Suppressor macrophage (primary cell): ENCODE measurements at places on chromosomes 12 and 14.
A peak's percentile ranks its signal among the peaks of the same experiment; 100 is the strongest.

DNA sequence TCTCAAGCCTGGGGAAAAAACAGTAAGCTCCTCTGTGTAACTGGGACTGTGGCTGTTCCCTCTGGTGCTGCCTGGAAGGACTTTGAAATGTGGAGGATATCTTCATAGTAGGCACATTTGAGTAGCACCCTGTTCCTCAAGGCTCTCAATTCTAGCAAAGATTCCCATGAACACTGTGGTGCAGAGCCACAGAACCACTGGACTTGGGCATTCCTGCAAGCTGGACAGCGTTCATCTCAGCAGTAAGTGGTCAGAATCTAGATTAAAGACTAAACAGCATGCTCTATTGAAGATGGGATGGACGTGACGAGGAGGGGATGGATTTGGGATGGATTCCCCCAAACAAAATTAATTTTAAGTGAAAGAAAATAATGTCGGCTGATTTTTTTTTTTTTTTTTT lies 9.4 kb upstream of the YBX3 start:
- DNase-seq = no peak

DNA sequence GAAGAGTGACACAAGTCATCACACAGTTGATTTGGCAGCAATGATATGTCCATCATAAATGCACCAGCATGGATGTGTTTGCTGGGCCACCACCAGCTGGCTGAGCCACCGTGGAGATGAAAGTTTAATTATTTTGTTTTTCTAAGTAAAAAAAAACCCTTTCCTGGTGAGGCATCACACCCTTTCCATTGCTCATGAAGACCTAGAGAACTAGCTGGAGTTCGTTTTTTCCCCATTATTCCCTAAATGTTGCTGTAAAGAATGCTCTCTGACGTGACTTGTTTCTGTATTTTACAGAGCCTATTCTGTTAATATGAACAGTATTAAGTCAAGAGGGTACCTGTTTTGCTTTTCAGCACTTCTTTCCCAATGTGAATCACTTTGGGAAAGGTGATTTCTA lies 257.9 kb downstream of the MSRB3 start:
- DNase-seq = no peak

GRCh38 chr14:93951635-93952540 lies 24.5 kb downstream of the ASB2 start:
- peak; percentile 55 for DNase-seq

- no peak for DNase-seq
These were observed 336.3 kb downstream of the NOVA1 start for GRCh38 chr14:26261368-26262122.

DNA sequence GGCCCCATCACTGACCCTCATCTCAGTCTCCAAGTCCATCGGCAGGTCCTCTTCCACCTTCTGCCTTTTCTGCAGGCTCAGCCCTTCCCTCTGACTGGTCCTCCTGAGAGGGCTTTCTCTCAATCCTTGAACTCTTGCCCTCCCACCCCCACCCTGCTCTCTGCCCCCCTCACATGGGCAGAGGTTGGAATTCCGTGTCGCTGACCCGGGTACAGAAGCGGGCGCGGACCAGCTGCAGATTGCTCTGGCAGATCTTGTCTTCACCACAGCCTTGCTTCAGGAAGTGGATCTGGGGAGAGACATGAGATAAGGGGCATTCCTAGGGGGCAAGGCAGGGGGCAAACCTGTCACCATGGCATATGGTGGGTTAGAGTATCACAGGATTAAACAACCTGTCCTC lies 12.4 kb downstream of the ITGA7 start:
- DNase-seq = no peak

- no peak for DNase-seq
These were observed 31.2 kb downstream of the SLC15A5 start for GRCh38 chr12:16246264-16246663.

DNA sequence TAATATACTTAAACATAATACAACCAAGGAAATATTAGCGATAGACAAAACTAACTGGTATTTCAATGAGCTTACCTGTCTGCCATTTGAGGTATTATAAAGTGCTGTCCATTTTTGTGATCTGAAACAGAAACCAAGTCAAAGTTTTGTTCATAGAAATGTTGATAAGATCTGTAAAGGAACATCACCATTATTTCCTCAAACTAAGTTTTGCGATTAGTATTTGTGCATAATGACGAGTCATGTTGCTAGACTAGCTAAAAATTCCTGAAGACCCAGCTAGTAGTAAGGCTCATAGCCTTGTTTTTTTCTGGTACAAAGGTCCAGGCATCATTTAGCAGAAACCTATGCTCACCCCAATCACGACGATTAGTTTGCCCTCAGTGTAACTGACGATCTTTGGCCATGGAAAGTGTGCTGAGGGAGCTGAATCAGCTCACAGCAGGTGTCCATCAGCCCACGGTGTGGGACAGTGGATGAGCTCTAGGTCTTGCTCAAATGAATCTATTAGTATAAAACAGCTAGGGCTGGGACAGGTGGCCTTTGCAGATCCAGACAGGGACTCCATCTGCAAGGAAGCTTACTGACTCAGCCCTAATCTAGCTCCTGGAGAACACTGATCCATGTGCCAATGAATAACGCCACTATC lies 28.7 kb downstream of the GIT2 start:
- no peak for DNase-seq

GRCh38 chr12:10196210-10196609 lies 16.5 kb upstream of the GABARAPL1 start:
- DNase-seq = no peak

GRCh38 chr12:47207340-47207717 lies 127.6 kb upstream of the AMIGO2 start:
- peak; percentile 62 for DNase-seq

DNA sequence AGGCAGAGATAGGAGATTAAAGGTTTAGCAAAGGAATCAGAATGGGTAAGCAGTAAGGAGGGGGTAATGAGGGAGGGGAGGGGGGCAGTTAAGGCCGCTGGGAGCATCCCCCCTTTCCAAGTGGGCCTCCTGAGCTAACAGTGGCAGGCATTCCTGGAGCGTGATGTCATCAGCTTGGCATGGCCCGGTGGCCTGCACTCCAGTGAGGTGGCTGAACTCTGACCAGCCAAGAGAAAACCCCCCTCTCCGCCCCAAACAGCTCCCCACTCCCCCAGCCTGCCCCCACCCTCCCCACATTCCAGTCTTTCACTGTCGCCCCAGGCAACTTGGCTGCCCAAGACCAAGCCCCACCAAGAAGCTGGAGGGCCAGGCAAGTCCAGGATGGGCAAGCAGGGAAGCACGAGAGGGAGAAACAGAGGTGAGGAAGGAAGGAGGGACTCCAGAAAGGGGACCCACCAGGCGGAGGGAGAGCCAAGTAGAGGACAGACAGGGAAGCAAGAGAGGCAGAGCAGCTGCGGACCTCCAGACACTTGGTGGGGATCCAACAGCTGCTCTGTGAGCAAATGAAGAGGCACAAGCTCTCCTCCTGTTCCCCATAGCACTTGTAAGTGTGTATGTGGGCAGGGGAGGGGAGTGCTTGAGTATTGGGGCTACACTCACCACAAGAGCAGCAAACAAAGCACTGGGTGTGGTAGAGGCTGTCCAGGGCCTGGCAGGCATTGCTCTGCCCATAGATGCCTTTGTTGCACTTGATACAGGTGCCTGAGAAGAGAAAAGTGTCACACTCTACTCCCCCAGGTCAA lies 4.5 kb downstream of the AJUBA start:
- no peak for DNase-seq

DNA sequence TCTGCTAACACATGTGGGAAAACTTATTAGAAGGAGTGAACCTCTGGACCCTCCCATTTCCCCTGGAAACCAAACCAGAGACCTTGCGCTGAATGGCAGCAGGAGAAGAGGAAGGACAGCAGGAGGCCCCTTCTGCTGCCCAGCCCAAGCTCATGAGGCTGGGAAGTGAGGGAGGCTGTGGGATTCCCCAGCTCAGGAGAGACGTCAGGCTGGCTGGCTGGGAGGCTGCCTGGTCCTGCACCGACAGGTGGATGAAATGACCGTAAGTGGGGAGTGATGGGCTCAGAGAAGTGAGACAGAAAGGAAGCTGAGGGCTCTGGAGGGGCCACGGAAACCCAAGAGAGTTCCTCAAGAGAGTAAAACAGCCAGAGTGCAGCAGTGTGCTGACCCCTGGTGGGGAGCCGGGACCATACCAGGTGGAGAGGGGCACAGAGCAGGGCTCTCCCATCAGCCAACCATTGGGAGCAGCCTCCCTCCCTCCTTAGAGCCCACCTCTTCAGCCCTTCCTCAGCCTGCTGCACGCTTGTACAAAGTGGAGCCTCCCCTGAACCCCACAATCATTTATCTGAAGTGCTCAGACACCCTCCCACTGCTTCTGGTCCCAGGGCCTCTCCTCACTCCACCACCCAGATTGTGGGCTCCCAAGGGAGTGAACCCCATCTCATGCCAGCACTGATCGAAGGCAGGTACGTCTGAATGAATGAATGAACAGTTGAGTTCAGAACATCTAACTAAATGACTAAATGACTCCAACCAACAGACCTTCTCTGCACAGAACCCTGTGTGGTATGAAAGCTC lies 14.0 kb downstream of the TAMALIN start:
- peak; percentile 76 for DNase-seq

GRCh38 chr12:23921099-23921856 lies 28.2 kb downstream of the SOX5 start:
- no peak for DNase-seq

DNA sequence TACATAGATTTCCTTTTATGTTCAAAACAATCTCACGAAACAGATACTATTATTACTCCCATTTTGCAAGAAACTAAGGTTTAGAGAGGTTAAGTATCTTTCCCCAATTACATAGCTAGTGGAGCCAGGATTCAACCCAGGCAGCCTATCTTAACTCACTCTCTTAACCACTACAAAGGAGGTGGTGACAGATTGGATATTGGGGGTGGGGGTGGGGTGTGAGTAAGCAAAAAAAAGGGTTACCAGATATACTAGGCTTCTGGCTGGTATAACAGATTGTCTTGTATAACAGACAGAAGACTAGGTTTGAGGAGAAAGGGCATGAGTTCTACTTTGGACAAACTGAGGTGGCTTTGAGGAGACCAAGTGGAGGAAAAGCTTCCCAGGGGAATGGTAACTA lies 2.1 kb downstream of the GMFB start:
- no peak for DNase-seq

DNA sequence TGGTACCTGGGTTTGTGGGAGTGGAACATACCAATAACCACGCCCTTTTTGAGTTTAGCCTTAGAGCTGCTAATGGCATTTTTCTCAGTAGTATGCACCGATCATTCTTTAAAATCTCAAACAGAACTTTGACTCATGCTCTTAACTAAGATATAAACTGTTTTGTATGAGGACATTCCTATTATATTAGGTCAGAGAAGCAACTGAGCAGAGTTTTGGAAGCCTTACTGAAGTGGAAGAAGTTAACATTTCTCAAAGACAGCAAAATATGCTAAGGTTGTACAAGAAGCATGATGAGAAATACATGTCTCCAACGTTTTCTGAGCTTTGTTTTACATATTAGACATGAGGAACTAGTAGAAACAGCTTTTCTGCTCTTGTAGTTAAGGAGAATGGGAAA lies 819.2 kb downstream of the FSCB start:
- DNase-seq = no peak

GRCh38 chr12:65051218-65051617 lies 69.9 kb downstream of the WIF1 start:
- no peak for DNase-seq

- DNase-seq = no peak
These were observed 338.6 kb downstream of the PCNX1 start for GRCh38 chr14:71245659-71246361.

DNA sequence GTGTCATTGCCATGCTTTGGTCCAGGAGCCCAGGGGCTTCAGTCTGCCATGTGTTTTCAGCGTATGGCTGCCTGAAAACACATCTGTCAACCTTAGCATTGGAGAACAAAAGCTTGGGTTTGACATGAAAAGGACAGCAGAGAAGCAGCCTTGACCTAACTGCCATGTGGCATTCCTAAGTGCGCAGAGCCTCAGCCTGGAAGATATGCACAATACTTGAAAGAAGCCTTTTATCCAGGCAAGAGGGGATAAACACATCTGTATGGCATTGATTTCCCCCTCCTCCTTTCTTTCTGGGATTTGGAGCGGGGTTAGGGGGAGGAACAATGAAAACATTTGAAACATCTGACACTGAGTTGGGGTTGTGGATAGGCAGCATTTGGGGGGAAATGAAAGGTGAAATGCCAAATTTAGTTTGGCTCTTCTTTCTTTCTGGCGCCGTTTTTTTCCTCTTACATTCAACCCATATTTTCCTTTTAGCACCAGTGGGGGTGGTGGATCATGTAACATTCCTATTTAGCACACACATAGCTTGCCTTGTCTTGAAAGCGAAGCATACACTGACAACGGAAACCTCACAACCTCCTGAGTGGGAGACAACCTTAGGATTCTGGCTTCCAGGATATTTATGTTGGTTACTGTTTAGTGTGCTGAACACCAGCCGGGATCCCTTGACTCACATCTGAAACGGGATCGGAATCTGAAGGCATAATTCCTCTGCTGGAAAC lies 177.0 kb downstream of the C12orf75 start:
- no peak for DNase-seq

DNA sequence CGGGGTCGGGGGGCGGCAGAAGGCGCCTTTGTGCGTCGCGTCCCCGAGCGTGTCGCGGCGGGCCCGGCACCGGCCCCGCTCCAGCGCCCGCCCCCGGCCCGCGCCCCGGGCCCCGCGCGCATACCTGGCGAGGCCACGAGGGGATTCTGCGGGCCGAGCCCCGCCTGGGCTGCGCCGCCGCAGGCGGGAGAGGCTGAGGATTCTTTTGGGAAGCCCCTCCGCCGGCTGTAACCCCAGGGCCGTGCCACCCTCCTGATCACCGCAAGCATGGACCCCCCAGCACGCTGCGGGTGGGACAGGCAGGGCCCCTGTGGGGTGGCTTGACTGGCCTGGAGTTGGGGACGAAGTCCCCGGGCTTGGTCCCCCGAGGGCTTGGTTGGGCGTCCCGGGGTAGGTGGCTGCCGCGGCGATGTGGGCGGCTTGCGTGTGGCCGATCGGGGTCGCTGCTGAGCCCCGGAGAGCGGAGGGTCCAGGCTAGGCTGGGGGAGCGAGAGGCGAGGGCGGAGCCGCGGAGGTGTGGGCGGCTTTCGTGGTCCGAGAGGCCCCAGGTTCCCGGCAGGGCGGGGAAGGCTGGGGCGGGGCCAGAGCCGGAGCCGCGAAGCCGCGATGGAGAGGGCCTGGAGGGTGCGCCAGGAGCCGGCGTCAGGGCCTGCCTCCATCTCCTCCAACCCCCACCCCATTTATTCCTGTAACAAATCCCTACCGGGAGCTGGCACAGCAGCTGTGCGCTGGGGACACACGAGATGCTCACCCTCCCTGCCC lies 28.4 kb upstream of the GPR132 start:
- DNase-seq = no peak

DNA sequence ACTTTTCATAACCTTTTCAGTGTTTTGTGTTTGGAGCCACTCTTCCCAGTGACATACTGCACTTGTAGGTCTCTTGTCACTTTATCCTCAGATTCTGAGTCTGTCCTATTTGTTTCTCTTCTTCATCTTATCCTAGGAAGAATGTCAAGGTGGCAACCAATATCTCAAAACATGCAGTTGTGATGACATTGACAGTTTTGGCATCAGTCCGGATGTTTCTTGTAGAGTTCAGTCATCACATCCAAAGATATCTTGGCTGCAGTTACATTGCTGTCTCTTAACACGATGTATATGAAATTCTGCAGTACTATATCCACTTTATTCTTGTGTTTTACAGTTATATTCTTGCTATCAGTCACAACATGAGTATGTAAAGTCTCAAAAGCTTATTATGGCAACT lies 6.4 kb downstream of the ADIPOR2 start:
- no peak for DNase-seq
